ENCODE measurements at places on chromosomes 4 and X.

- no peak for DNase-seq
Observed at GRCh38 chr4:84690481-84690880, 107.6 kb downstream of the CDS1 start.

GRCh38 chr4:41799126-41799525, 50.6 kb upstream of the PHOX2B start:
- DNase-seq: no peak

DNA sequence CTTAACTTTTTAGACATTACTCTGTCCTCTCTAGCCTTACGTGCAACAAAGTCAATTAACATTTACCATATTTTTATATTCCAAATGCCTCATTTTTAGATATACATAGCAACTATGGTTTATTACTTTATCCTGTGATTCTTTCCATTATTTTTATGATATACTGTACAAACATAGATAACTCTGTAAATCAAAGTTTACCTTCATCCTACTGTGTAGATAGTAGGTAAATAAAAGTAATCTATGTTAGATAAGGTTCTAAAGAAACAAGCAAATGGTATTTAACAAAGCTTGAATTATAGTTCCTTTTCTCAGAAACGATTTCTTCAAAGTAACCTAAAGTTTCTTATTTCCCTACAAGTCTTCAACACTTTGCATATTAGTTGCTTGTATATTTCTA, 350.0 kb downstream of the GALNTL6 start:
- no peak for DNase-seq

- DNase-seq: no peak
Observed at GRCh38 chr4:147103403-147103946, 157.8 kb upstream of the TTC29 start.

DNA sequence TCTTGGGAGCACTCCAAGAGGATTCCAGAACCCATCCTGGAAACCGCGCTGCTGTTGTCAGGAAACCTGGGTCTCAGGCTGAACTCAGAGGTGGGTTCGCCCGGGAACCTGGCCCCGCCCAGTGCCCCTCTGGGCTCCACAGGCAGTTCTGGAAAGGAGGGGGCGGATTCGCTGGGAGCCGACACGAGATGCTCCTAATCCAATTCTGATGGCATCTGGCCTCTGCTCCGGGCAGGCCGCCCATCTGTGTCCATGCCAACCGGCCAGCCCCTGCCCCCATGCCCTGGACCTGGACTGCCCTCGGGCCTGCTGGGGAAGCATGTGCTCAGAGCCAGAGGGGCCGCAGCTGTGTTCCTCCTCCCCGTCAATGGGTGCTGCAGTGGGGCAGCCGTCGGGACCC, 21.0 kb downstream of the ATP2B3 start:
- DNase-seq: no peak

- DNase-seq: no peak
Observed at GRCh38 chr4:102610476-102610875, 109.3 kb downstream of the NFKB1 start.

GRCh38 chr4:107094332-107094731, 58.2 kb upstream of the DKK2 start:
- no peak for DNase-seq
